ENCODE measurements at places on chromosomes 3 and 15.

DNA sequence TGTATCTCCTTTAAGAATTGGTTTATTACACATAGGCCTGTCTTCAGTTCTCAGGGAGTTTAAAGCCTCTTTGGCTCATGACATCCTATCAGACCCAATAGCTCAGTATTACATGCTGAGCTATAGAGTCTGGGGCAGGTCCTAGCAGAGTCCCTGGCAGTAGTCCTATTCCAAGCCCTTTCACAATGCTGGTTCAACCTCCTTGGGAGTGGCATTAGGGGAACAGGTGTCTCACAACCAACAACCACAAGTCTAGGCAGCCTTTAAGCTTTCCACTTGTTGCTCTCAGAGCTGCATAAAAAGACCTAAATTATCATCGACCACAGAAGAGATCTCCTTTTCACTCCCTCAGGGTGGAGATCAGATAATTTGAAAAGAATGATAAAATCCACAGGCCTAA, 22.8 kb upstream of the C2CD4B start:
- DNase-seq, result no peak

GRCh38 chr3:179739816-179740594, 87.2 kb downstream of the USP13 start:
- DNase-seq, result no peak

GRCh38 chr15:66934868-66935520, 130.4 kb upstream of the SMAD3 start:
- no peak for DNase-seq

DNA sequence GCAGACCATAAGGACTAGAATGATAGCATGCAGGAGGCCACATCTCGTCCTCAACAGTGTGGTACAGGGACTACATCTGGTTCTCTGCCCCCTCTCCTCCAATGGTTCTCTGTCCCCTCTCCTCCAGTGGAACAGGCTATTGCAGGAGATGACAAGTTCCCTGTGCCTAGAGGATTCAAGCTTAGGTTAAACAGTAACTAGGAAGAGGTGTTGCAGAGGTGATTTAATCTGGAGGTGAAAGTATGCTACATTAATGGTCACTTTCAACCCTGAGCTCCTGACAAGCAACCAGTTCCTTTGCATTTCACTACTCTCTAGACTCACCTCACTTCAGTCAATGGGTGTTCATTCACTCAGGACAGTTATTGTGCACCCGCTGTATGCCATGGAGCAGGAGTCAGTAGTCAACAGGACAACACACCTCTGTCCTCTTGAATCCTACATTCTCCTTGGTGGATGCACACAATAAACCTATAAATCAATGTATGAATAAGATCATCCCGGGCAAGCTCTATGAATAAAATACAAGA, 16.0 kb downstream of the SPATA12 start:
- DNase-seq, result no peak

DNA sequence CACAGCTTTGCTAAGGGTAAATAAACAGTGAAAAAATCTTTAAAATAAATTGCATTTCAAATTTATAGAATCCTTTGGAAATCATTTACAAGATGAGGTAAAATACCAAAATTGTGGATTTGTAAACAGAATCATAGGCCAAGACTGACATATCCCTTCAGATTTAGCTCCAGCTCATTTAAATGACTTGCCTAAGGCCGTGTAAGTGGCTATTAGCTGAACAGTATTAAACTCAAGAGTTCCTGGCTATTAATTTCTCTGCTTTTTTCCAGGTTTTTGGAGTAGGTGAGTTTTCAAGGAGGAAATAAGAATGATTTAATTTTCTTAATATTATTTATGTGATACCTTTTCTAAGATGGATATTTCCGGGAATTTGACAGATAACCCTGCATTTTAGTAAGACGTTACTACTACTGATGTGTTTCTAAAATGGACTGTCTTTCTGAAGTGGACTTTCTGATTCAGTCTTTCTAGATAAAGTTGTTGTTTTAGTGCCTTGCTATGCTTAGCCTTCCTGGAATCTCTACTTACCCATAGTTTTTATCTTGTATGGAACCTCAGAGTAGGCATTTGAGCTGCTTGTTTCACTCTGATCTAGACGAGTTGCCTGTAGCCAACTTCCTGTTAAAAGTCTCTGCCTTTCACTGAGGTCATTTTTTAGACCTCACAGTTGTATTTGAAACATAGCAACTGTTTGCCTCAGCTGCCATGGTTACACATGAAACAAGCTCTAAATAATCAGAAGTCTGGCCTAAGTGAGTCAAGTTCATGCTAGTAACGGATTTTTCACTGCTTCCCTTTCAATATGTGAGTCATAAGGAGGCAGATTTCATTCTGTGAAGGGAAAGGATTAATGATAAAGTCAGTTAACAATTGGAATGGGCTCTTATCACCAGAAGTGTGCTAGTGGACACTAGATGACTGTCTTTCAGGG, 127.0 kb downstream of the KLHL25 start:
- DNase-seq, result no peak

DNA sequence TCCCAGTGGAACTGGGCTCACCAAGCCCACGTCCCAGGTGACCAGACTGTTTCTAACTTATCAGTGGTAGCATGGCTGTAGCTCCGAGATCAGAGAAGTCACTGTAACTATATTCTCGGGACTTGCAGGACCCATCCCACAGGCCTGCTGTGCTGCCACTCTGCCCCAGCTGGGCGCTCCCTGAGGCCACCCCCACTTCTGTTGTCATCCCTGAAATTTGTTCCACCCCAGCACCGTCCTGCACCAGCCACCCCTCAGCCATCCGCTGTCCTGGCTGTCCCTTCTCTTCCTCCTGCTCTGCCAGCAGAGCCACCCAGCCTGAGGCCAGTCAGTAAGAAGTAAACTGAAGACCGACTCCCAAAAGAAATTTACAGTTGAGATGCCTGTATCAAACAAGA, 33.0 kb upstream of the VILL start:
- no peak for DNase-seq

DNA sequence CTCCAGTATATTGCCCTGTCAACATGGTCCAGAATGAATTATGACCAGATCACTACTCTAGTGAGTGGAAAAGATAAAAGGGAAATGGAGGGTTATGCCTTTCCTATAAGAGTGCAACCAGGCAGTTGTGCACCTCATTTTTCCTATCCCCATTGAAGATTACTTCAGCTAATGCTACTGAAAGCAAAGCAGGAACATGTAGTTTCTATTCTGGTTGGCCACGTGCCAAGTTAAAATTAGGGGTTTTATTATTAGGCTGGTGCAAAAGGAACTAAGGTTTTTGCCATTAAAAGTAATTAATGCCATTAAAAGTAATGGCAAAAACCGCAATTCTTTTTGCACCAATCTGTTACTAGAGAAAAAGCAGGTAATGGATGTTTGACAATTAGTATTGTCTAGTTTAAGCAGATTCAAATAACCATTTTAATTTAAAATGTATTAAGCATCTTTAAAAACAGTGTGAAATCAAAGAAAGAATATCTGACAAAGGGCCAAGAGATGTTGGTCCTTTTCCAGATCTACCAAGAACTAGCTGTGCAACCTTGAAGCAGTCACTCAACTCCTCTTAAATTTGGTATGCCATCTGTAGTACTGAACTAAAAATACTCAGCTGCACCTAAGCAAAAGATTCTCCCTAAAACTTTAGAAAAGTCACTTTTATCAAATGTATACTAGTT, 567.5 kb upstream of the CCDC54 start:
- DNase-seq, result no peak

- no peak for DNase-seq
These were observed 43.4 kb downstream of the CDIN1 start for GRCh38 chr15:36622836-36623235.

DNA sequence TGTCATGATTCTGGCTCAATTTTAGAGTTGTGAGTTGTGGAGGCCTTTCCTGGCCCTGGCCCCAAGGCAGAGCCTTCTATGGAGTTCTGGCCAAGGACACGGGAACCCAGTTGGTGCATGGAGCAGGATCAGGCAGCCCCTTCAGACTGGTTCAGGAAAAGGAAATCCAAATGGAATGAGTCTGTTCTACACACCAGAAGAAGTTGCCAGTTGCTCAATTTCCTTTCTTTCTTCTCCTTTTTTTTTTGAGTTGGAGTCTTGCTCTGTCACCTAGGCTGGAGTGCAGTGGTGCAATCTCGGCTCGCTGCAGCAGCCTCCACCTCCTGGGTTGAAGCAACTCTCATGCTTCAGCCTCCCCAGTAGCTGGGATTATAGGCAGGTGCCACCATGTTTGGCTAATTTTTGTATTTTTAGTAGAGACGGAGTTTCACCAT, 28.9 kb upstream of the BHLHE40 start:
- DNase-seq, result no peak

DNA sequence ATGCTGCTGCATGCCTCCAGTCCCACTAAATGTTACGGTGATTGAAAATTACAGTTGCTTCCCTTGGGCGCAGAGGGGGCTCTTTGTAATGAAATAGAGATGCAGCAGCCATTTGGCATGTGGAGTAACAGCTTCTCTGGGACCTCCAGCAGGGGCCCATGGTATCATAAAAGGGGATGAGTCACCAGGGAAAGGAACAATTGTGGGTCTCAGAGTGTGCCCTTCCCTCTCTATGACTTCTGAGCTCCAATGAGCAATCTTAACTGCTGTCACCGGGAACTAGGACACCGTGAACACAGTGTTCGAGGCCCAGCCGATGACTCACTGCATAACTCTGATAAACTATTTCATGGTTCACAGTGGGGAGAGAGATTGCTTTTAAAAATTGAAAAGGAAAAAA, 164.8 kb upstream of the NUDT16 start:
- DNase-seq, result no peak

DNA sequence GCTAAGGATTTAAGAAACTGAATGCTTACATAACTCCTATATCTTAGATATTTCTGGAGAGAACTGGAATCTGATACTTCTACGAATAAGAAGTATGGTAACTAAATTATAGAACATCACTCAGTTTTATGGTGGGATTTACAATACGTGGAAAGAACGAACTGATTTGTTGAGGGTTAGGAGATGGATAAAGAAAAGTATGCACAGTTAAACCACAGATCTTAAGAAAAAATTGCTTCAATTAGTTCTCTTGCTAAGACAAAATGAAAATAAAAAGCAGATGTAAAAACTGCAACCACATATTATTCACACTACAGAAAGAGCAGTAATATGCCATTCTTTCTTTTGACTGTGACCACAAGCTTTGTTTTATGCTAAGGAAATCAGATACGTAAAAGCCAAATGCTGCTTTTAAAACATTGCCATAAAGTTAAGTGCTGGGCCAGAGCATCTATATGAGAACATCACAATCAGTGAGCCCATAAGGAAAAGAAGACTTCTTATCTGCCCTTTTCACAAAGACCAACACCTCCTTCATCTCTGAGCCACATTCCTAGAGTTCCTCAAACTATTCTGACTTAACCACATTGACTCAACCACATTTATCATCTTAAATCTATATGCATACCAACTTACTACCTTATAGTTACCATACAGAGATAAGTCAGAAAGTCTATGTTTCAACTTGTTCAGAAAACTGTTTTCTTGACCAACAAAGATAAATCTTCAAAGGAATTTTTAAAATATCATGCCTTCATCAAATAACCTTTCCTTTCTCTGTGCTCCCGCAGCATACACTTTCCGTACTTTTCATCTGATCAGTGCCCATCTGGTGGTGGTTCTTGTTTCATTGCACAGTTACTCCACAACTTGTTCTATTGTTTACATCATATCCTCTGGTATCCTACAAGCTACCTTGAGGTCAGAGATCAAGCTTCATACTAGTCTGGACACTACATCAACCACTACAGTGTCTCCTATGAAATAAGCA, 61.7 kb downstream of the FSIP1 start:
- DNase-seq, result peak; percentile 6

GRCh38 chr15:99305761-99306505, 54.7 kb downstream of the LRRC28 start:
- DNase-seq, result no peak

DNA sequence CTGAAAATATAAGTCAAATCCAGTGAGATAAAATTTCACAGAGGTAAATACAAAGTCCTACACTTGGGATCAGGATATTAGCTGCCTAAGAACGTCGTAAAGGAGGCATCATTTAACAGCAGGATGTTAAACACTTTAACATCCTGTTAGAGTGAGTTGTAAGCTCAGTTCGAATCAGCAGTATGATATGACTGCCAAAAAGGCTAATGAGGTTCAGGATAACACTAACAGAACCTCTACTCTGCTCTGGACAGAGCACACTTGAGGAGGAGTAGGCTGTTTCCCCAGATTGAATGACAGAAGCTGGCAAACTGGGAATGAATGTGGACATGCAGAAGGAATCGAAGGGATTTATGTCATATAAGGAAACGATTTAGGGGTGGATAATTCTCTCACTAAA, 227.1 kb upstream of the CD96 start:
- DNase-seq, result no peak

GRCh38 chr15:39127925-39128617, 452.8 kb upstream of the THBS1 start:
- DNase-seq, result peak; percentile 29

DNA sequence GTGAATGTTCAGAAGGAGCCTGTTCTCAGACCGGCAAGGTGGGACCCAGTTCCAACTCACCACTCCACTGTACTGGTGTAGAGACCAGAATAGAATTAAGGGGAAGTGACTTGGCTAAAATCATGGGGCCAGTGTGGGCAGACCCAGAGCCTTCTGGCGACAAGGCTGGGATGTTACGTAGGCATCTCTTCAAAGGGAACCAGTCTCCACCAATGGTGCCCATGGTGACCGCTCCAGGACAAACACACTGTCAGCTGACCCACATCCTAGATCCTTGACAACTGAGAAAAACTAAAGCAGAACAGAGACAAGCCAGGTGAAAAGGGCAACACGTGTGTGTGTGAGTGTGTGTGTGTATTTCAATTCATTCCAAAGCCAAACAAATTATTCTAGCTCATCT, 321.7 kb upstream of the FRG2C start:
- no peak for DNase-seq

DNA sequence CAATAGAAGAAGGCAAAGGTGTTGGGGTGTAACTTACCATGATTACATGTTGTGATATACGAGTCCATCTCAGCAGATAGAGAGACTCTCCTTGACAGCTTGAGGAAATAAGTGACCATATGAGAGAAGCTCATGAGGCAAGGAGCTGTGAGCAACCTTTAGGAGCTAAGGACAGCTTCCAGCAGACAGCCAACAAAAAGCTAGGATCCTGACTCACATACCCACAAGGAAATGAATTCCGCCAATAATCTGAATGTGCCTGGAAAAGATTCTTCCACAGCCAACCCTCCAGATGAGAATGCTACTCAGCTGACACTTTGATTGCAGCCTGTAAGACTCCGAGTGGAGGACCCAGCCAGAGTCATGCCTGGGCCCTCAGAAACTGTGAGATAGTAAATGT, 339.6 kb upstream of the TPRG1 start:
- no peak for DNase-seq

GRCh38 chr3:139715166-139715565, 37.4 kb upstream of the NMNAT3 start:
- DNase-seq, result no peak

GRCh38 chr3:5489536-5489935, 302.0 kb downstream of the EDEM1 start:
- DNase-seq, result no peak

DNA sequence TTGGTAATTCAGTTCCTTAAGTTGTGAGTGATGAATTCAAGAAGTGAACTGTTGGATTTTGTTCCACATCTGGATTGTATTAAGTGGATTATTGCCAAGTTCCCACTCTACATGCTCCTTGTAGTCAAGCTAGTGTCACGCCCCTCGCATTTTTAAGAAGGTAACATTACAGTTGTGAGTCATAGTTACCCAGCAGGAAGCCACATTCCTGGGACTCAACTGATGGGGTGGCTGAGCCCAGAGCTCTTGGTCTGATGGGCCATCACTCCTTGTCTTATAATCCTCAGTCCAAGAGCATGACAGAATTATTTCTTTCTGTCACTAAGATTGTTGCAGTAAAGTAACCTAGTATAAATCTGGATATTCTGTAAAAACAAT, 102.7 kb downstream of the PTPRG start:
- no peak for DNase-seq

- no peak for DNase-seq
These were observed 4.6 kb downstream of the TIMP4 start for GRCh38 chr3:12154151-12154550.

Data from KG1 (cell line).